CD4-positive, alpha-beta T cell treated with Interleukin-6 at 100 ng/mL for 8 hours (primary cell): ENCODE measurements at places on chromosomes 5 and 9.

- DNase-seq = no peak
Observed at GRCh38 chr5:7047511-7048261, 334.5 kb downstream of the TENT4A start.

DNA sequence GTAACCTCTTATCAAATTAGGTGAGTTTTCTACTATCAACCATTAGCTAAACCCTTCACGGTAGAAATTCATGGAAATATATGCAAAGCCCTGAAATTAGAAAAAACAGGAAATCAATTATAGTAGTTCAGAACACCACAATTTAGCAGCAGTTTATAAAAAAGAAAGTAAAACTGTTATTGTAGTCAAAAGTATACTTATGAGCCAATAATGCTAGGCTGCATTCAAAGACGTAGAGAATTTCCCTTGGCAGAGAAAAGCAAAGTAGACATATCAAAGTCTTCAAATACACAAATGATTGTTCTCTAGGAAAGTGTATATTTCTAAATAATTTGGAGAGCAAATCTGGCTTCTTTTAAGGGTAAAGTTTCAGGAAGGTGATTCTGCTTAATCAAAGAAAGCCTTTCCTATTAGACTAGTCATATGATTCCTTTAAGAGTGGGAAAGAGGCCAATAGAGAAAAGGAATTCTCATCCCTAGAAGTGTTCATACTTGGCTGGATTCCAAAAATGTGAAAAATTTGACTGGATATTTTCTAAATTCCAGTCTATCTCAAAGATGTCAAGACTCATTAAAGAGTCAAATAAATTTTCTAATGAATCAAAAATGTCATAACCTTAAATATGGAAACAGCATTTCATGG lies 185.5 kb downstream of the SMC2 start:
- DNase-seq = no peak

GRCh38 chr5:3121813-3122212 lies 370.3 kb upstream of the IRX2 start:
- DNase-seq = no peak

GRCh38 chr5:171808951-171809350 lies 23.3 kb downstream of the SMIM23 start:
- DNase-seq = no peak

- DNase-seq = no peak
Observed at GRCh38 chr5:143796125-143796524, 15.8 kb upstream of the HMHB1 start.
